ENCODE measurements at places on chromosomes 13 and 19.

DNA sequence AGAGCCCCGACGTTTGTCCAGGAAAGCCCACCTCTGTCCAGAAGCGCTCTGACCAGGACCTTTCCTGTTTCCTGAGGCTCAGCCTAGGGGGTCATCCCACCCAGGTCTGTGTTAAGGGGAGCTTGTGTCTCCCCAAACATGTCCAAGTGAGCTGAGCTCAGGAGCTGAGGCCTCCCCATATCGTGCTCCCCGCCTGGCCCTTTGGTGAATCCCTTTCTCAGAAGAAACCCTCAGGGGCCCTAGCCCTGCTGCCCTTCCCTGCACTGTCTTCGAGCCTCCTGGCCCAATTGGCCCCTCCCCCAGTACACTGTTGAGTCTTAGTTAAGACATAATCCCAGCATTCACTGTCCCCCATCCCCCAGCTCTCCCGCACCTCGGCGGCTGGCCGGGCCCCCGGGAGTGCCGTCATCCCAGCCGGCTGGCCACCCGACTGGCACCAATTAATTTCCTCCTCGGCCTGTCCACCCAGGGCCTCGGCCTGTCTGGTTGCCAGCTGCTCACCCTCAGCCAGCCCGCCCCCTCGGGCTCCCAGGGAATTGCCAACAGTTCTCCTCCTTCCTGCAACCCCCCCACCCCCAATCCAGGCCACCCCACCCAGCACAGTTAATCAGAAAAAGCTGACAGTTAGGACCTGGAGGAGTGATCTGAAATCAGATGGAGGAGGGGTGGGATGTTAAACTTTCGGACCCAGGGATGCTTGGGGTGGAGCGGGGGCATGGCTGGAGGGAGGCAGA, 13.6 kb downstream of the IER2 start:
- DNase-seq: no peak

GRCh38 chr19:1153891-1154730, 20.0 kb downstream of the SBNO2 start:
- no peak for DNase-seq

GRCh38 chr13:28318496-28318895, 176.4 kb downstream of the FLT1 start:
- DNase-seq: no peak

- DNase-seq: no peak
These were observed 253.9 kb upstream of the GPC6 start for GRCh38 chr13:92972751-92973150.

- no peak for DNase-seq
These were observed 5.4 kb upstream of the JSRP1 start for GRCh38 chr19:2261438-2262172.

GRCh38 chr13:69213396-69213795, 894.2 kb upstream of the ATXN8OS start:
- no peak for DNase-seq

DNA sequence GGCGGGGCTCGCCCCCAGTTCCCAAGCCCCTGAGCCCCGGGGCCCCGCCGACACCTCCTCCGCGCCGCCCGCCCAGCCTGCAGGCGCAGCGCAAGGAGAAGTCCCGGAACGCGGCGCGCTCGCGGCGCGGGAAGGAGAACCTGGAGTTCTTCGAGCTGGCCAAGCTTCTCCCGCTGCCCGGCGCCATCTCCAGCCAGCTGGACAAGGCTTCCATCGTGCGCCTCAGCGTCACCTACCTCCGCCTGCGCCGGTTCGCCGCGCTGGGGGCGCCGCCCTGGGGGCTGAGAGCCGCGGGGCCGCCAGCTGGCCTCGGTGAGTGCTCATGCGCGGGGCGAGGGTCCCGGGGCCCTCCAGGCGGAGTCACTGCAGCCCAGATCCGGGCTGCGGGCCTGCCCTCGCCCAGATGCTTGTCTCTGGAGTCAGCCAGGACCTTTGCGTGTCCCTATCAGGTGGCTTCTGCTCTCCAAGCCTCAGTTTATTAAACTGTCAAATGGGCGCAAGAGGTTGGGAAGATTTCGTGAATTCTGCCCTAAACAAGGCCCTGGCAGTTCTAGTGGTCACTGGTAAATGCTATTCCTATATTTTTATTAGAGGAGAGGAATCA, 2.0 kb downstream of the NPAS1 start:
- DNase-seq: no peak

GRCh38 chr19:2060884-2061494, 9.9 kb upstream of the MKNK2 start:
- no peak for DNase-seq

- no peak for DNase-seq
These were observed 628.3 kb upstream of the SLC10A2 start for GRCh38 chr13:103694471-103694870.

DNA sequence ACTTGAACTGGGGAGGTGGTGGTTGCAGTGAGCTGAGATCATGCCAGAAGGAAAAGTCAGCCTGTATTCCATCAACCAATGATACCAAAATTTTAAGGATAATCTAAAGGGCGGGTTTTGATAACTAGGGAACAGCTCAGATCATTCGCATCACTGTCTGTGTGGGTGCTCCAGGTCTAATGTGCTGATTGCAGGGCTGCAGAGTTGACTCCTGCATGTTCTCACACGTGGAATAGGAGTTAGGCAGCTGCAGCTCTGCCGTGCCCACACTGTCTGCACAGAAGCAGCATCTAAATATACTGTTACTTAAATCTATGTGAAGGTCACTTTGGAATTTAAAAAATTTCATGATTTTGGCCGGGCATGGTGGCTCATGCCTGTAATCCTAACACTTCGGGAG, 4.3 kb upstream of the PARP4 start:
- no peak for DNase-seq

- DNase-seq: no peak
These were observed 808.9 kb downstream of the DIAPH3 start for GRCh38 chr13:59354665-59355369.

GRCh38 chr13:66069570-66069969, 1160.6 kb downstream of the PCDH9 start:
- no peak for DNase-seq

- no peak for DNase-seq
These were observed 31.2 kb downstream of the KEAP1 start for GRCh38 chr19:10471909-10472308.

Measured in NCI-H2171 (cell line).